Bone marrow (tissue), 2 donors: ENCODE measurements at places on chromosomes 7 and 10.

DNA sequence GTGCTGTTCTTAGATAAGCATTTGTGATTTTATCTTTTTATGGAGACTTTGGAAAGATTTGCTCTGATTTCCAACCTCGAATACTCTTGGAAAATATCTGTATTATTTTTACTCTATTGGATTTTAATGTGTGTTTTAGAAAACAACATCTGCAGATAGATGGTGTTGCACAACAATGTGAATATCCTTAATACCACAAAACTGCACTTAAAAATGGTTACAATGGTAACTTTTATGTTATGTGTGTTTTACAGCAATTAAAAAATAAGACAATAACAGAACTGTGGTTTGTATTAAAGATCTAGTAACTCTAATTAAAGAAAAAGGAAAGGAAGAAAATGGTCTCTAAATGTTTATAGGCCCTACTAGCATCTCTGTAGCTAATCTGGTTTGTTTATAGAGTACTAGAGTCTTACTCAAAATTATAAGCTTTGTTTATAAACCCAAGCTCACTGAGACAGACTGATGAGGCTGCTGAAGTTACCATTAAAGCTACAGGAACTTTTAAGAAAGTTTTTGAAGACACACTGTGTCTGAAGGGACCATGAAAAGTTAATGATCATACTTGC, 74.6 kb upstream of the CC2D2B start:
- no peak for DNase-seq

GRCh38 chr10:9096288-9096687, 1041.8 kb downstream of the GATA3 start:
- DNase-seq: no peak

DNA sequence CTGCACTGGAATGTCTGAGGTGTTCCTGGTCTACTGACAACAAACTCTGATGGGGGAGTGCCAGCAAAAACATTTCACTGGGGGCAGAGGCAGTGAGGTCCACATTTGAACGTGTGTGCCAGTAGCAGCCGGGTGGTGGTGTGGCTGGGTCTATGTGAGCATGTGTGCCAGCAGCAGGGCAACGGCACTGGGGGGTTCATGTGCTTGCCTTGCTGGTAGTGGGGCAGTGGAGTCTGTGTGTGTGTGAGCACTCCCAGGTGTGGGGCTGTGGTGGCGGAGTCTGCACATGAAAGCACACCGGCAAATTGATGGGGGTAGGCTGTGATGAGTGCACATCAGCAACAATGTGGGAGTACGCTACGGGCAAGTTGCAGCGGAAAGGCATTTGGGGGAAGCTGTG, 49.4 kb upstream of the SORCS1 start:
- DNase-seq: no peak

GRCh38 chr7:17139081-17139480, 159.4 kb upstream of the AHR start:
- DNase-seq: no peak
